ENCODE measurements at places on chromosomes 2 and 18.

GRCh38 chr2:14909795-14910194, 277.3 kb downstream of the LRATD1 start:
- no peak for DNase-seq

GRCh38 chr2:178782236-178782635, 25.0 kb downstream of the TTN start:
- DNase-seq = no peak

- no peak for DNase-seq
These were observed 27.7 kb downstream of the SNORC start for GRCh38 chr2:232897598-232898408.

GRCh38 chr2:104923665-104924064, 69.8 kb downstream of the POU3F3 start:
- DNase-seq = no peak

GRCh38 chr2:181517685-181518301, 60.6 kb downstream of the ITGA4 start:
- no peak for DNase-seq

GRCh38 chr18:76593843-76594242, 98.8 kb upstream of the ZNF516 start:
- no peak for DNase-seq

DNA sequence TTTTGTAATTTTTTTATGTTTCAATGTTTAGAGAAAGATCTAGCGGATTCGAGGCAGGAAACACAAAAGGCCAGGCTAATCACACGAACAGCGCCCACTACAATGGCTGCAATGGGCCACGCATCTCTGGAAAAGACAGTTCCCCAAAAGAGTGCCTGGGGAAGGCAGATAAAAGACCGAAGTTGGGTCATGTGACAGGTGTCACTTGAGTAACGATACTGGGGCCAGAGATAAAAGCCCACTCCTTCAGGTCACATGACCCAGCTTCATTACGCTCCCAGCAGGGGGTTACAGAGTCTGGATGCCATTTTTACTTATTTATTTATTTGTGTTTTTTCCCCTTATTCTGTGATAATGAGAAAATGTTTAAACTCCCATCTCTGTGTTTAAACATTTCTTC, 95.4 kb downstream of the CDK15 start:
- DNase-seq = no peak

DNA sequence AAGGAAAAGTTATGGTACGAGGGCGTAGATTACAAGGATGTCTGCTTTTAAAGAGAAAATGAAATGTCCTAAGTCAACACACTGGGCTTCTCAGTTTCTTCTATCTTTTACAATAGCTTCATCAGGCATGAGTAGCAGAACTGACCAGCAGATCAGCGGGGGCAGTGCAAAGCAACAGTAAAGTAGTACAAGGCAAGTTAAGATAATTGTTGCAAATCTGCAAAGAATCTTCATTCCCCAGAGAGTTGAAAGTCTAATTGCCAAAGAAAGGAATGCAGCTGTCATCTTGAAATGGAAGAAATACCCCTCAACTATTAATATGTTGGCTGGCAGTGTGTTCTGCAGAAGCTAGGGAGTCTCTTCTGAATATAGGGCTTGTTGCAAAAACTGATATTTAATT, 60.2 kb upstream of the SLC39A10 start:
- no peak for DNase-seq

Measured in type B pancreatic cell (in vitro differentiated cells).